ENCODE measurements at places on chromosomes 5 and 9.

GRCh38 chr5:180639741-180640610 is 9.4 kb downstream of the FLT4 start:
- peak; percentile 16 for DNase-seq

DNA sequence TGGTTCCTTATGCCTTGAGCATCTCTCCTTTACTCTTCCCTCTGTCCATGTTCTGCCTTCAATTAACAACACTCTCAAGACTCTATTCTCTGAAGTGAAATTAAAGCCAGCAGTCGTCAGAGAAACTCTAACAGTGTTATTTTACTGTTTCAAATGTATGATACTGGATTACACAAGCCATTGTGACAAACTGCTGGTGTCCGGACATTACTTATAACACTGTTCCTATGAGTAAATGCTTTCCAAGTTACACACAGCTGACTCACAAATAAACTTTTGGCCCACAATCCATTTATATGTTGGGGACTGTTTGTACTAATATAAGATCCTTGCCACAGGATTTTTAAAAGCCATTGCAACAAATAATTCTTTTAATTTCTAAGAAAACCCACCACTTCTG is 63.2 kb upstream of the GHR start:
- DNase-seq, result no peak

GRCh38 chr5:137415231-137415681 is 83.9 kb downstream of the SPOCK1 start:
- no peak for DNase-seq

DNA sequence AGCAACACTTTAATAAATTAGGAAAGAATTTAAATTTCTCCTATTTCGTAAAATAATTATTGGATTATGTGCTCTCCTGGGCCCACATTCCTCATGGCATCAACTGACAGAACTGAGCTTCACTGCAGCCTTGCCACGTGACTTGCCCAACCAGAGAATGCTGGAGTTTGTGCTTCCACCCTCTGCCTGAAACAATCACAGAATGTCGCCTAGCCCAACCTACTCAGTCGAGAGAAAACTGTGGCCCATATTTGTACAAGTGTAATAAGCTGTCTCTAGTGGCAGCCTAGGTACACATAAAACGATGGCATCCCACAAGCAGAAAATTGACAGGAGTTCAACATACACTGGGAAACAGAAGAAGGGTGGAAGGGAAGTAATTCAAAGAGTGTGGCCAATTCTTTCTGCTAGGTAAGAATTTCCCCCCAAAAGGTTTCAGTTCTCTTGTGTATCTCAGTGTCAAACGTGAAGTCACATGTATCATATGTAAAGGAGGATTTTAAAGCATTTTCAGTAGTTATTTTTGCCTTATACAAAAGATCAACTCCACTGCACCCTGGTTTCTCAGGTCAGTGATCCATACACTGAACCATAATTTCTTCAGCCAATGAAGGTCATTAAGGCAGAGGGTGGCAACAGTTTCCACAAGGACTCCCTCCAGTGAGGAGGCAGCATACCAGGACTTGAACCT is 41.7 kb downstream of the ZNF608 start:
- no peak for DNase-seq

DNA sequence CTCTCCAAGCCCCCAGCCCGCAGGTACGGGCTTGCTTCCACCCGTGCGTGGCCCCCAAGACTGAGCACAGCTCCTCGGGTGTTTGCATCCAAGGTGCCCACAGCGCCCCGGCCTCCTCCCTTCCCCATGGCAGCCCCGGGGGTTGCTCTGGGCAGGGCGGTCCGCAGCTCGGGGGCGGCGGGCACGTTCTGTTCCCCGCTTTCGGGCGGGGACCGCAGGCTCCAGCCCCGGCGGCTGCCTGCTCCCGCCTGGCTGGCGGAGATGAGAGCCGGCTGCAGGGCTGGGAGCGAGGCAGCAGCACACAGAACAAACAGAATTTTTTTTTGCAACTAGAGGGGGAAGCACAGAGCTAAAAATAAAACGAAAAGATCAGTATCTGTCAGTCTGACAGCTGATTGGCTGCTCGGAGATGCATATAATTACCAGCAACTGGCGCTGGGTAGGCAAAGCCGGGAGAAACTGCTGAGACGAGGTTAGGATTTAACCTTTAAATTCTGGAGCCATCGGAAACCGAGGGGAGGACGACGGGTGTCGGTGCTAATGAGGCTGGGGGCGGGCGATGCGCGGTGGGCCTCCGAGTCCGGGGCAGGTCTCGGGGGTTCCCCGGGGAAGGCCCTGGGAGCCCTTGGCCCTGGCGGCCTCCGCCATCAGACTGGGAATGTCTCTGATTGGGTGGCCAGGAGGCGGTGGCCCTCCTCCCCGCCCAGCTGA is 142.7 kb upstream of the IER5L start:
- peak; percentile 61 for DNase-seq

GRCh38 chr5:172645271-172646055 is 4.4 kb downstream of the NEURL1B start:
- no peak for DNase-seq

GRCh38 chr9:34928921-34929320 is 29.2 kb upstream of the PHF24 start:
- no peak for DNase-seq

DNA sequence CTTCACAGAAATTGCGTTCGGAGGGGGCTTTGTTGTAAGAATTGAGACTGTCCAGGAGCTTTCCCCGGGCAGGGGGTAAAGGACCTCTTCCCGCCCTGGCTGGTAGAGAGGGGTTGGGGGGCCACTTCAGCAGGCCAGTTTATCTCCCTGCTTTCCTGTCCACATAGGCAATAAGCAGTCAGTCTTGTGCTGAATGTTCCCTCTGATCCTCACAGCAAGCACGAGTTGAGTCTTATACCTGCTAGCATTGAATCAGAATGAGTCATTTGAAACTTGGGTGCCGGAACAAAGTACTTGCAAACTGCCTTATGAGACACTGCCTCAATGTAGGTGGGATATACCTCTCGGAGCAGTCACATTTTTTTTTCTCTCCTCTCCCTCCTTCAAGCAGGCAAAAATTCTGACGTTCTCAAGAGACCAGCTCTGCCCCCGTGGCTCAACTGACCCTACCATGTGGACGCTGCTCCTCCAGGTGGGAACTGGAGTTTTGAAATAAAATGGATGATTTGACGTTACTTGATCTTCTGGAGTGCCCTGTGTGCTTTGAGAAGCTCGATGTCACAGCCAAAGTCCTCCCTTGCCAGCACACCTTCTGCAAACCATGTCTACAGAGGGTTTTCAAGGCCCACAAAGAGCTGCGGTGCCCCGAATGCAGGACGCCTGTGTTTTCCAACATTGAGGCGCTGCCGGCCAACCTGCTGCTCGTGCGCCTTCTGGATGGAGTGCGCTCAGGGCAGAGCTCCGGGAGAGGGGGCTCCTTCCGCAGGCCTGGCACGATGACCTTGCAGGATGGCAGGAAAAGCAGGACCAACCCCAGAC is 1.3 kb downstream of the SH3RF2 start:
- no peak for DNase-seq

DNA sequence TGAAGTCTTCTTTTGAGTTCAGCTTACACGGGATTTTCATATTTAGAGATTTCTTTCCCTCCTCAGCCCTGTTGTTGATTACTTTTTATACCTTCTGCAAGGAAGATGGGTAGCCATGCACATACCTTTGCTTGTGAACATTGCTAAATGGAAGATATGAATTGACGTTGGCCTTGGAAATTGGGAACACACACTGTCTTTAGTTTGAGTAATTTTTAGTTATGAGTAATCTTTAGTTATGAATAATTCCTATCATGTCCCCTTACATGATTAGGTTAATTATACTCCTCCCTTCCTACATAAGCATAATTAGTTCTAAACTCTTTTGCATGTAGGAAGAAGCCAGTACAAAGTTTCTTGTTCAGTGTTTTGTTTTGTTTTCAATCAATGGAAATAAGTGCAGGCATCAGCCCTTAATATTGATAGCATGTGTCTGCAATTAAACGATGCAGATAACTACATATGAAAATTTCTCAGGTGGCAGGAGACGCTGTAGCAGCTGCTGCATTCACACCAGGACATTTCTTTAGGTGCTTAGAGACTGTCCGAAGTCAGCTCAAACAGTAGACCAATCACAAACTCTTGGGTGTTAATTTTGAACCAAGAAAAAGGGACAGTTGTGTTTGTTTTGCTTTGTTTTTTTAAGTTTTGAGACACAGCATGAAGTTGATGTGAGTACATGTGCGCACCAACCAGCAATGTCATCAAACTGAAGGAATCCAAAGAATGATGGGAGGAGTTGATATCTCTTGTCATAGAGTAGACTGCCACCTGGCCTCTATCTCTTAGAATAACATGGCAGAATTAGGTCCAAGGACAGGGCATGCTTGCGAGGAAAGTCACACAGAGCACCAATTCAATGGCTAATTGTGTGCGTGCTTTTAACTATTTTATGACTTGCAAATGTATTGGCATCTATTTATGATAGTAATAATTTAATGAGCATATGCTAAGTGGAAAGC is 51.4 kb downstream of the SMARCA2 start:
- DNase-seq, result no peak

DNA sequence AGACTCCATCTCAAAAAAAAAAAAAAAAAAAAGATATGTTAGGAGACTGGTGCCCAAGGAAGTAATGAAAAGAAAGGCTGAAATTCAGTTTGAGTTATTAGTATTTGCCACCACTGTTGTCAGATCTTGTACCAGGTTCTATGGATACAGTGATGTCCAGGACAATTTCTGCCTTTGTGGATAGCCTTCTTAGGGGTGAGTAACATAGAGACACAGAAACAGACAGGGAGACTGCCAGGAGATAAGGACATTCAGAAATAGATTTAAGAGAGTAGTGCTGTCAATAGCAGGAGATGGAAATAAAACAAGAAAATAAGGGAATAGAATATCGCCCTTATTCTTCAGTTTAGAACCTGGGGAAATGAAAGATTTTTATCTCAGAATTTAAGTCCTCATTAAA is 6.3 kb upstream of the SPINK14 start:
- DNase-seq, result no peak

- DNase-seq, result no peak
These were observed at the start of gene PCDHGA8 for GRCh38 chr5:141392429-141393198. Gene PCDHGA8 (plus strand): TSS chr5:141392633. CDS start chr5:141392814, 181 bp downstream.
